ENCODE measurements at places on chromosomes 7 and 10.

DNA sequence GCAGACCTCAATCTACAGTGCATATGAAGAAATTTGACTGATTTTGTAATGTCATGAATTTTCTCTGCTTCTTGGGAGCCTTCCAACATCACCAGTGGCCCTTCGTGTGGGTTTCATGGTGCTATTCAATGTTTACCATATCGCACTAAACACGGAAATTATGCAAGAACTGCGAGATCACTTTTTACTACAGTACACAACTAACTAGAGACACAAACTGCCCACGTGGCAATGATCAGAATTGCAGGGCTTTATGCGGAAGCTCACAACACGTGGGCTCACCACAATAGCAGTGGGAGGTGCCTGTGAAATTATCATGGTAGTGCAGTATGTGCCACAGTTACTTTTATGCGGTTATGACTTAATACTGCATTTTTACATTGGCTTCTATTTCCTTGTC is 449.7 kb upstream of the KLF6 start:
- H3K36me3 ChIP-seq, result no peaks in the 10 kb centered on the region
- H3K4me1 ChIP-seq, result no peaks in the 10 kb centered on the region
- no peak for DNase-seq
- H3K27me3 ChIP-seq, result no peaks in the 10 kb centered on the region
- no peak overlapping the region for H3K27ac ChIP-seq

- H3K4me3 ChIP-seq, result no peak overlapping the region
- no peak overlapping the region for H3K27ac ChIP-seq
- no peaks in the 10 kb centered on the region for H3K27me3 ChIP-seq
These were observed 41.9 kb downstream of the ETV1 start for GRCh38 chr7:13947535-13947934.

DNA sequence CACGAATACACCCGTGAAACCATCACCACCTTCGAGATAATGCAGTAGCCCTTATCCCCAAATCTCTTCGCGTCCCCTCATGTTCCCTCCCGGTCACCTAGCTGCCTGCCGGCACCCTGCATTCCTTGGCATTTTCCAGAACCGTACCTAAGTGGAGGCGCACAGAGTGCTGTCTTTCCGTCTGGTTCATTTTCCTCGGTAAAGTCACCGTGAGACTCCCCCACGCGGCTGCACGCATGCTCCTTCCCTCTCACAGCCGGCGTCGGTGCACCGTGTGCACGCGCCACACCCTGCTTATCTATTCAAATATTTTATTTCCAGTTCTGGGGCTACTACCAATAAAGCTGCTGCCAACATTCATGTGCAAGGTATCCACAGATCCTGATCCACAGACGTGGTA is 65.5 kb upstream of the NKX6-2 start:
- H3K36me3 ChIP-seq, result no peaks in the 10 kb centered on the region
- H3K4me3 ChIP-seq, result no peak overlapping the region
- peak; percentile 64 for DNase-seq
- H3K27me3 ChIP-seq, result no peaks in the 10 kb centered on the region
- no peaks in the 10 kb centered on the region for H3K4me1 ChIP-seq
- no peak overlapping the region for H3K27ac ChIP-seq

DNA sequence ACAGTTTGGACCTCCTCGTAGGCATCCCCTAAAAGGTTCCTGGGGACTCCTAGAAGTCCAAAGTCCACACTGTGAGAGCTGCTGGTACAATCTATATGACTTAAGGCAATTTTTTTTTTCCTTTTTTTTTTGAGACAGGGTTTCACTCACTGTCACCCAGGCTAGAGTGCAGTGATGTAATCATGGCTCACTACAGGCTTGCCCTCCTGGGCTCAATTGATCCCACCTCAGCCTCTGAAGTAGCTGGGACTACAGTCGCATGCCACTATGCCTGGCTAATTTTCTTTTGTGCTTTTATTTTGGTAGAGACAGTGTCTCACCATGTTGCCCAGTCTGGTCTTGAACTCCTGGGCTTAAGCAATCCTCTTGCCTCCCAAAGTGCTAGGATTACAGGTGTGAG is 4.6 kb upstream of the SPOCK2 start:
- no peaks in the 10 kb centered on the region for H3K4me1 ChIP-seq
- no peak for DNase-seq
- H3K4me3 ChIP-seq, result no peak overlapping the region
- no peaks in the 10 kb centered on the region for H3K36me3 ChIP-seq
- no peak overlapping the region for H3K27ac ChIP-seq

GRCh38 chr10:24916365-24916764 is 36.0 kb downstream of the PRTFDC1 start:
- H3K27ac ChIP-seq, result no peak overlapping the region
- H3K4me1 ChIP-seq, result no peaks in the 10 kb centered on the region
- no peak for DNase-seq
- H3K27me3 ChIP-seq, result no peaks in the 10 kb centered on the region

- no peaks in the 10 kb centered on the region for H3K4me1 ChIP-seq
- no peak overlapping the region for H3K27ac ChIP-seq
These were observed 71.3 kb downstream of the MYOF start for GRCh38 chr10:93410697-93411348.

DNA sequence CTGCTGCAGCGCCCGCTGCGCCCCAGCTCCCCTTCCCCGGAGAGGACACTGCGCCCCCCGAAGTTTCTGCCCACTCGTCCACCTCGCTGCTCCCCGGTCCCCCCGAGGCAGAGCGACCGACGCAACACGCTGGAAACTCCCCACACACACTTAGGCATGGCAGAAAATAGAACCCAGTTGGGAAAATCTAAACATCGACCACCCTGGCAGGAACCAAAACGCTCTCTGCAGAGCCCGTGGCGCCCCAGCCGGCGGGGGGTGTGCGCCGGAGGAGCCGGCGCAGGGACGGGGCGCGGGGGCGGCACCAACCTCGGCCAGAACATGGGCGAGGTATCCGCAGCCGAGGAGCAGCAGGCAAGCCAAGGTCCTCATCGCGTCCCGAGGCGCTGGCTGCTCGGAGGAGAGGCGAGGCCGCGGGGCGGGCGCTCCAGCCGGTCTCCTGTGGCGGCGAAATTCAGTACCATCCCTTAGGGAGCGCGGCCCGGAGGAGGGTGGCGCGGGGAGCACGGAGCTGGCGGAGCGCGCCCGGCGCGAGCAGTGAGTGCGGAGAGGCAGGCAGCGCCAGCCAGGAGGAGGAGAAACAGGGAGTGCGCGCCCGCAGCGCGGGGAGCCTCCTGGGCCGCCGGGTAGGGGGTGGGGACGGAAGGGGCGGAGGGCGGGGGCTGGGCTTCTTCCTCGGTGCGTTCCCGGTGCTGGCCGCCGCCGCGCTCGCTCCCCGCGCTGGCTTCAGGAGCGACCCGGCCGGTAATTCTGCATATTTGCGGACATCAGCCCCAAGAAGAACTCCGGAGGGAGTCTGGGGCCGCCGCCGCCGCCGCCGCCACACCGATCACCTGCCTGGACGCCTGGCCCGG is 789 bp downstream of the PDGFA start:
- H3K36me3 ChIP-seq, result no peaks in the 10 kb centered on the region
- peak overlapping the region; percentile 89 for H3K4me3 ChIP-seq
- peaks cover 3% of the 10 kb centered on the region for H3K4me1 ChIP-seq
- no peaks in the 10 kb centered on the region for H3K27me3 ChIP-seq
- peak overlapping the region; percentile 84 for H3K27ac ChIP-seq
- peak; percentile 94 for DNase-seq

All from aorta (tissue), 5 donors.